Activated CD4-positive, alpha-beta T cell treated with anti-CD3 and anti-CD28 coated beads for 36 hours (primary cell): ENCODE measurements at places on chromosomes 4 and X. TPM values are rescaled to one million over a fixed set of nuclear protein-coding genes. Genes with fewer than 3 reads are reported as not detected.

Gene PNCK
- 0.30 TPM for total RNA-seq

Gene HS3ST1
- total RNA-seq = not detected

DNA sequence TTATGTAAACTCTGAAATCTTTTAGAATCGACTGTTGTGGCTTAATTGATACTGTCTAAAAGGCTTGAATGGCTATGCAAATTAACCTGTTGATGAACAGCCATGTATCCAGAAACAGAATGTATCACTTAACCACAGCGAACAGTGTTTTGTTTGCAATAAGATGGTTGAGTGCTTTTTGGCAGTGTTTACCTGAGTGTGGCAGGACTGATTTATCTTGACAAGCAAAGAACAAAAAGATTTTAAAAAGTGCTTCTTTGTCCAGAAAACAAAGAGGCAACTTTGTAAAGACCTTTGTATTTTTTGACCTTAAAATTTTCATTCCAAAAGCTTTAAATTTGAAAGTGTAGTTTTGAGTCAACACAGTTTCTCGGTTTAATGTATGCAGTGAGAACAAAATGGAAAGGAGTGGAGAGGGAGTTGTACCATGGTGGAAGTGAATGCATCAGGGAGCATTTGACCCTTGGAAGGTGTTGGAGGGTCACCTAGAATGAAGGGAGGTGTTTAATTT lies 18.0 kb downstream of the ARHGAP10 start:
- no peak for DNase-seq
- peaks cover 7% of the 10 kb centered on the region for H3K4me1 ChIP-seq
- H3K36me3 ChIP-seq = no peaks in the 10 kb centered on the region
- no peaks in the 10 kb centered on the region for H3K27me3 ChIP-seq
- no peak overlapping the region for H3K4me3 ChIP-seq
- no peak overlapping the region for H3K27ac ChIP-seq

- no peaks in the 10 kb centered on the region for H3K27me3 ChIP-seq
- peak; percentile 20 for DNase-seq
- no peaks in the 10 kb centered on the region for H3K36me3 ChIP-seq
- H3K4me1 ChIP-seq = peaks cover 18% of the 10 kb centered on the region
- peak overlapping the region; percentile 21 for H3K27ac ChIP-seq
Observed at GRCh38 chrX:55056820-55057674, 17.8 kb upstream of the PAGE2B start.
